ENCODE measurements at places on chromosomes 13 and 19. TPM values are rescaled to one million over a fixed set of nuclear protein-coding genes. Genes with fewer than 3 reads are reported as not detected.

The ZNF607 gene
- total RNA-seq, result 5.1 TPM

The PDE4C gene
- total RNA-seq, result 0.13 TPM

The DNAAF3 gene
- total RNA-seq, result not detected

DNA sequence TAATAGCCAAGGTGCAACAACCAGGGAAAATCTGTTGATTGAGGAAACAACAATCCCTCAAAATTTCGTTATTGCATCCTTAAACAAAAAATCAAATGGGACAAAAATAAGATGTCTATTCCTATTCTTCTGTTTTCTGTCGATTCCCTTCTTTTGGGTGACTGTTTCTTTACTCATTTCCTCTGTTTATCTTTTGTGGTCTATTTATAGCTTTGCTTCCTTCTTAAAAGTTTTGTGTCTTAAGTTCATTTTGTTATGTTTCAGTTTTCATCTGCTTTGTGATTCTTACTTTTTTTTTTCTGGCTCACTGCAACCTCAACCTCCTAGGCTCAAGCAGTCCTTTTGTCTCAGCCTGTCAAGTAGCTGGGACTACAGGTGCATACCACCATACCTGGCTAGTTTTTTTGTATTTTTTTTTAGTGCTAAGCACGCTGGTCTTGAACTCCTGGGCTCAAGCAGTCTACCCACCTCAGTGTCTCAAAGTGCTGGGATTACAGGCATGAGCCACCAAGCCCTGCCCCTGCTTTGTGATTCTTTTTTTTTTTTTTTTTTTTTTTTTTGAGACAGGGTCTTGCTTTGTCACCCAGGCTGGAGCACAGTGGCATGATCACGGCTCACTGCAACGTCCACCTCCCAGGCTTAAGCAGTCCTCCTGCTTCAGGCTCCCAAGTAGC lies 10.4 kb downstream of the ZNF146 start:
- DNase-seq, result no peak

- no peak for DNase-seq
Measured at GRCh38 chr19:39498798-39499642, at the start of gene DLL3. Gene DLL3, plus strand, starts transcription at chr19:39498947. Its CDS starts 28 bp downstream, at chr19:39498975.

GRCh38 chr13:60227158-60227557 lies 63.4 kb upstream of the DIAPH3 start:
- DNase-seq, result no peak

DNA sequence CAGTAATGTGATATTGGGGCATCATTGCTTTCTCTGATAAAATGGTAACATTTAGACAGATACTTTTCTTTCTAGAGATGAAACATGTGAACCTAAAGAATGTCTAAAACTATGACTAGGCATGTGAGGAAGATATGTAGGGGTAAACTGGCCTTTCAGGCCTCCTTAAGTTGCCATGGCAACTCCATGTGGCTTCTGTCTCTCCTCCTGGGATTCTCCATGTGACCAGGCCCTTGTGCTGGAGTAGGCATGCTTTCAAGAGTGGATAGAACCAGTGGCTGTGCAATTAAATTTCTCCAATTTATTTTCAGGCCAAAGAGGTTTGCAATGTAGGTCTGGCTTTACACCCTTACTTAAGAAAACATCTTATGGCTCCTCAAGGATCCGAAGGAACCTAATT lies 130.8 kb downstream of the OLFM4 start:
- DNase-seq, result no peak

DNA sequence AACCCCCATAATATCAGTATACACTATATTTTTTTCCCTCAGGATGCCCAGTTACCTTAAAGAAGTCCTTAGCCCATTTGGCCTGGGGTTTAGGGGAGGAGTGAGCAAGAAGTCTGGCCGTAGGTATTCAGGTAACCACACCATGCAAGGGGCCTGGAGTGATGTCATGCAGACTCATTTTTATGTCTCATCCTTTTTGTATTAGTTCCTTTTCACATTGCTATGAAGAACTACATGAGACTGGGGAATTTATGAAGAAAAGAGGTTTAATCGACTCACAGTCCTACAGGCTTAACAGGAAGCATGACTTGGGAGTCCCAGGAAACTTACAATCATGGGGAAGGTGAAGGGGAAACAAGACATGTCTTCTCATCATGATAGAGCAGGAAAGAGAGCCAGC lies 12.2 kb downstream of the TPP2 start:
- no peak for DNase-seq
